EH (cell line): ENCODE measurements at places on chromosomes 4 and X.

- DNase-seq: no peak
Observed at GRCh38 chr4:139239127-139239772, 40.8 kb downstream of the MGARP start.

- no peak for DNase-seq
Observed at GRCh38 chr4:75189711-75190335, 256.9 kb downstream of the PARM1 start.

- DNase-seq: no peak
Observed at GRCh38 chr4:173288698-173289352, 45.3 kb downstream of the HMGB2 start.

GRCh38 chrX:50779694-50780093 lies 34.3 kb downstream of the SHROOM4 start:
- peak; percentile 25 for DNase-seq

- no peak for DNase-seq
Observed at GRCh38 chr4:139631791-139632190, 33.8 kb upstream of the MGST2 start.

DNA sequence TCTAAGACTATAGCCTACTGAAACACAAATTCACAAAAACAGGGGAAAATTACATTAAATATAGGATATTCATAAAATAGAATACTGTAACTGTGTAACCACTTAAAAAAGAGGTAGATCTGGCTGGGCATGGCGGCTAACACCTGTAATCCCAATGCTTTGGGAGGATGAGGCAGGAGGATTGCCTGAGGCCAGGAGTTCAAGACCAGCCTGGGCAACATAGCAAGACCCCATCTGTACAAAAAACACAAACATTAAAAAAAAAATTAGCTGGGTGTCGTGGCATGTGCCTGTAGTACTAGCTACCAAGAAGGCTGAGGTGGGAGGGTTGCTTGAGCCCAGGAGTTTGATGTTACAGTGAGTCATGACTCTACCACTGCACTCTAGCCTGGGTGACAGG lies 33.4 kb downstream of the RPS6KA3 start:
- no peak for DNase-seq

DNA sequence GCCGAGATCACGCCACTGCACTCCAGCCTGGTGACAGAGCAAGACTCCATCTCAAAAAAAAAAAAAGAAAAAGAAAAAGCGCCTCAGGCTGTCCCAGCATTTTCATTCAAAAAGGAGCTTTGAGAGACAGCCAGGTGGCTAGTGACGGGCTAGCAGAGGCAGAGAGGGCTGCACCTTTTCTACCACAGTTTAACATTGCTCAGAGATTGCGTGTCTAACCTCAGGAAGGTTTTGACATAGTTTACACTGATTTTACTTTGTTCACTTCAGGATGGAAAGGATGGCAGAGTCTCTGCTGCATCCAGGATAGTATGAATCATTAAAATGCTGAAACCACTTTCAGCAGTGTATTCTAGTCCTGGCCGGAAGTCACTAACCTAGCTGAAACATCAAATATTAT lies 28.1 kb downstream of the ZFP42 start:
- no peak for DNase-seq

DNA sequence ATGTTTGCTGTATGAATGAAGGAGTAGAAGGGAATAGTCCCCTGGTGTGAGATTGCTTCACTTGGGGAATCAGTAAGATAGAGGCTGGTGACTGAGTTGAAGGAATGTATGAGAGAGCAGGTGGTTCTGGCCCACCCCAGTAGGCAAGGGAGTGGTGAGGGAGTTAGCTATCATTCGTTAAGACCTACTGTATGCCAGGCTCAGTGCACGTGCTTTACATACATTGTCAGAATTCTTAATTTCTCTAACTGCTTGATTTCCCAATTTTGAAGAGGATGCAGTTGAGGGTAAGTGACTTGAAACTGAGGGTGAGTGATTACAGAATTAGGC lies 700 bp downstream of the VMA21 start:
- DNase-seq: peak; percentile 7

- DNase-seq: no peak
Observed at GRCh38 chr4:81505004-81505598, 33.4 kb upstream of the RASGEF1B start.

GRCh38 chr4:180664766-180665368 lies 1578.3 kb upstream of the TENM3 start:
- peak; percentile 71 for DNase-seq

DNA sequence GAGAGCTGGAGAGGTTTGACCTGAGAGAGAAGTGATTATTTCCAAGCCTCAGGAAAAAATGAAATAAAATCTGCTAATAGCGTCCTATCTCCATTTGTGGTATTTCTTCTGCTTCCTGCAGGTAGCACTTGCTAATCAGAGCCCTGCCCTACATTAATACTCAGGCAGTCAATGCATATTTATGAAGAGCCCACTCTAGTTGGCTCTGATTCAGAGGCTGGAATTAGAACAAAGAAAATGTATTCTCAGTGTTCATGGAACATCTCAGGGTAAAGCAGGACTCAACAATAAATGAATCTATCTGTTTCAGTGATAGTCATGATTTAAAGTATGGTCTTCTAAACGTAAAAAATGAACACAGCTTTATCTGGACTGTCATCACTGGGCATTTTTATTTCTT lies 1.4 kb upstream of the ATP8A1 start:
- no peak for DNase-seq

DNA sequence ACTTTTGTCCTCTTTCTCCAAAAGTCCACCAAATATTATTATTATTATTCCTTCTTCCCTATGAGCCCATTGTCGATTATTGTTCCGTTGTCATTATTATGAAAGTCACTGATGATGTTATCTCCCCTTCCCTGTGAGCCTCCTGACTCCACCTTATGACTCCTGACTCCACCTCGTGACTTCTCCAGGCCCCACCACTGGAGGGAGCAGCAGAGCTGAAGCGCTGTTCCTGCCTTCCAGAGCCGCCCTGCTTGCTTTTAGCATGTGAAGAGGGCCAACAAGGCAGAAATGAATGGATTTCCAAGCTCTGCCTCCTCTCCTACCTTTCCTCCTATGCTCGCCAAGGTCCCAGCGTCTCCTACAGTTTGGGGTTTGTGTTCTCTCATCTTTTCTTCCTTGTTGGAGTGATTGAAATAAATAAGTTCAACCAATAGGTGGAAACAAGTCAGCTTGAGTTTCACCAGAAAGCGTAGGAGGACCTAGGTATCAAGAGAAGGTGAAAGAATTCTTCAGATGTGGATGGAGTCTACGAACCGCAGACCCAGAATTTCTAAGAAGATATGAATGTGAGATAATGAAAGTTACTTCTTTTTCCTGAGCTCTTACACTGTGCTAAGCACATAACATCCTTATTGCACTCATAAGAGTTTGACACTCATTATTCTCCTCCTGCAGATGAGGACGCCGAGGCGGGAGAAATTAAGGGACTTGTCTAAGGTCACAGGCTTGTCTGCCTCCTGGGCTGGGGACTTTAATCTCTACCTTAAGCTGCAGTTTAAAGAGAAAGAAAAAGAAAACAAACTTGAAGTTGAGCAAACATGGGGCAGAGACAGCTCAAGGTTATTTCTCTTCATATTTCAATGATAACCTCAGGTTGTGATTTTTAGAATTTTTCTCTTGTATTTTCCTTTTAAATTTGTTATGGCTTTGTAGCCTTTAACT lies 26.1 kb downstream of the IGSF1 start:
- DNase-seq: no peak

- no peak for DNase-seq
Observed at GRCh38 chr4:147794787-147795413, 63.0 kb downstream of the ARHGAP10 start.

GRCh38 chrX:123193101-123193500 lies 9.0 kb downstream of the GRIA3 start:
- no peak for DNase-seq

DNA sequence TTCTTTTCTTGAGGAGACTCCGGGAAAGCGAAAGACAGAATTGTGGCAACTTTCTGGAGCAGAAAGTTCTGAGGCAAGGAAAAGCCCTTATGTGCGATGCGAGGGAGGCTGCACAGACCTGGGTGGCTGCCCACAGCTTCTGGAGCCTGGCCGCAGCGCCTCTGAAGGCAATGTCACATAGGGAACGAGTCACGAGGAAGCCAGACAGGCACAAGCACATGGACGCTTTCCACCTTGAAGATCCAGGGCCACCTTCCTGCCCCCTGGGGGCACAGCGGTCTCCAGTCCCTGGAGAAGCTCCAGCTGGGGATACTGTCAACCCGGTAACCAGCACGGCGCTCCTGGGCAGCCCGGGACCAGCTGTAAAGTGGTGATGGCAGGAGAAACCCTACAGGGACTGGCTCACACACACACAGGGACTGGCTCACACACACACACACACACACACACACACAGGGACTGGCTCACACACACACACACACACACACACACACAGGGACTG lies 69.8 kb downstream of the MTNR1A start:
- DNase-seq: peak; percentile 40

- no peak for DNase-seq
Observed at GRCh38 chr4:25637581-25638220, 17.9 kb upstream of the SLC34A2 start.

DNA sequence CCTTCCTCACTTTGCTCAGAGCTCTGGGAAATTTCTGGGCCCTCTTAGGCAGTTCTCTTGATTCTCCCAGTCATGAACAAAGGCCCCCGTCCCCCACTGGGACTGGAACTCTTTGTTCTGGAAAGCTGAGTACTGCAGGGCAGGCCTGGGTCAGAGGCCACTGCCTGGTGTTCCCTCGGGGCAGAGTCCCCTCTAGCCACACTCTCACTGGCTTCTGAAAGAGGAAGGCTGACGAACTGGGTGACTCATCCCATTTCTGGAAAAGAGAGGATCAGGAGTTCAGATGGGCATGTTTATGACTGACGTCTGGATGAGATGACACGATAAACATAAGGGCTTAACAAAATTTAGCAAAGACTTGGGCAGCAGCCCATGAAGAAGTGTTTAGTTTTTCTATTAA lies 47.7 kb downstream of the DDX3X start:
- peak; percentile 91 for DNase-seq

GRCh38 chrX:19866626-19867410 lies 20.6 kb downstream of the SH3KBP1 start:
- DNase-seq: no peak

DNA sequence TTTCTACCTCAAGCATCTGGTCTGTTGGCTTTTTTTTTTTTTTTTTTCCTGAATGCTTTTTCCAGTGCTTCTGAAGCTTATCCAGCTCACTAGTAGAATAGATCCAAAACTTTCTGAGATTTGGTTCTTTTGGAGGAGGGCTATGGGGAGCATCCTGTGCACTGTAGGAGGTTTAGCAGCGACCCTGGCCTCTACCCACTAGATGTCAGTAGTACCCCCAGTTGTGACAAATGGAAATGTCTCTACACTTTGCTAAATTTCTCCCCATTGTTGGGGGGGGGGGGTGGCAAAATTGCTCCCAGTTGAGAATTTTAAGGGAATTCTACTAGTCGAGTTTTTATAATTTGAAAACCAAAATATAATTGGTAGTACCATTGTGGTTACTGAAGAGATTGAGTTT lies 23.0 kb upstream of the PPA2 start:
- DNase-seq: no peak

- no peak for DNase-seq
Observed at GRCh38 chrX:142978130-142978684, 47.5 kb upstream of the SPANXN4 start.

DNA sequence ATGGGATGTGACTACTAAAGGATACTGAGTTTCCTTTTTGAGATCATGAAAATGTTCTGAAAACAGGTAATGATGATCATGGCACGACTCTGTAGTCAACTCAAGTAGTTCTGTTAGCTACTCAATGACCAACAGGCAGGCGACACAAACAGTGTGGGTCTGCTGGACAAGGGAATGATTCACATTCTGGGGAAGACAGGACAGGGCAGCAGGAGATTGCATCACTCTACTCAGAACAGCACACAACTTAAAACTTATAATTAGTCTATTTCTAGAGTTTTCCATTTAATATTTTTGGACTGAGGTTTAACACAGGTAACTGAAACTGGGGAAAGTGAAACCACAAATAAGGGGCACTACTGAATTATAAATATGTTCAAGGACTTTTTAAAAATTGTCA lies 365.2 kb downstream of the PRDM5 start:
- DNase-seq: peak; percentile 46

DNA sequence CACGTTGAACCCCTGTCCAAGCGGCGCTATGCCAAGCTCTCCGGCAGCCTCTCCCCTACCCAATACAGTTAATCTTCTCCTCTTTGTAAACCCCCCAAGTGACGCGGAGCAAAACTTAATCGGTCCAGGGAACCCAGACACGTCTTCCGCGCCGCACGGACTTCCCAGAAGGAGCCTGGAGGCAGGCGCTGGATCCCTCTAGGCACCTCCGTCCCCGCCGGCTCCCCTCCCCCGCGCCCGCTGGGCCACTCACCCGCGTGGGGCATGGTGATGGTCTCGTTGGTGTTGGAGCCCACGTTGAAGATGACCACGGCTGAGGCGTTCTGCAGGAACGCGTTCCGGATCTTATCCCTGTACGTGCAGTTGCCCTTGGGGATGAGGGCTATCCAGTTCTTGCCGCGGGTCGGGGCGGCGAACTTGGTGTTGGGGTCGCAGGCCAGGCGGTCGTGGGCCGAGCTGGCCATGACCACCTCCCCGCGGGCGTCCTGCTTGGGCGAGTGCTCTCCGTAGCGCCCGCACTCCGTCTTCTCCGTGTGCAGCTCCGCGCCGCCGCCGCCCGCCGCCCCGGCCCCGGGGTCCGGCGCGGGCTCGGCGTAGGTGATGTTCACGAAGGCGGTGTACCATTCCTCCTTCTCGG lies 1.1 kb downstream of the RNF150 start:
- DNase-seq: peak; percentile 41

- DNase-seq: no peak
Observed at GRCh38 chr4:116024954-116025708, 911.7 kb upstream of the NDST4 start.

- DNase-seq: no peak
Observed at GRCh38 chrX:8289523-8289922, 118.5 kb upstream of the VCX2 start.

DNA sequence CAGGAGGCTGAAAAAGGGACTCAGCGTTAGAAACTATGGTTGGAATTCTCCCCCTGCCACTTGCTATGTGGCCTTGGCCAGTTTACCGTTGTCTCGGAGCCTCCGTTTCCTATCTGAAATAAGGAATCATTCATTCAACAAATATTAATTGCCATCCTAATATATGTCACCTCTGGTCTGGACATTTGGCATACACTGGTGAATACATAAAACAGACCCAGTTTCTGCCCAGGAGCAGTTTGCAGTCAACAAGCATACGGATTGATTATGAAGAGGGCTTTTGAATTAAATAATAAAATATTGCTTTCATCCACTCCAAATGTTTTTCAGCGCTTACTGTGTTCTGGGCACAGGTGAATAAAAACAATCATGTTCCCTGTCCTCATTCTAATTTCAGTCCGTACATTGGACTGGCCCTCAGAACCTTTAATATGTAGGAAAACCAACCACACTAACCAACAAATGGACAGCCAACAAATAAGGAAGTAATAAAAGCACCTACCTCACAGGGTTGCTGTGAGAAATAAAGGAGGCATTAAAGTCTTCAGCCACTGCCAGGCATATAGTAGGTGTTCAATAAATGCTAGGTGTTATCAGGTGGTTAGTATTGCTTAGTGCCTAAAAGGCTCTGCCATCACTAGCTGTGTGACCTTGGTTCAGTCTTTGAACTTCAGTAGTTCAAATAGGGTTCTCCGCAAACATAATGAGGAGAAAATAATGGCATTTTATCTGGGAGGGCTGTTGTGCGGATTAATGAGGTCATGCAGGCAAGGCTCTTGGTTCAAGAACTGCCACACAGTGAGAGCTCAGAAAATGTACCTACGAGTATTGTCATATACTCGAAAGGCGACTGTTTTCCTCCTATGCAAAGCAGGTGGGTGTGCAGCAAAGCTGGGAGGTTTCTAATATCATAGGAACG lies 7.3 kb upstream of the GSX2 start:
- no peak for DNase-seq

- DNase-seq: peak; percentile 71
Observed at GRCh38 chr4:78710536-78710935, 65.6 kb upstream of the BMP2K start.

GRCh38 chr4:166972071-166972470 lies 262.2 kb downstream of the SPOCK3 start:
- DNase-seq: no peak
